ENCODE measurements at places on chromosomes 1 and 21.

DNA sequence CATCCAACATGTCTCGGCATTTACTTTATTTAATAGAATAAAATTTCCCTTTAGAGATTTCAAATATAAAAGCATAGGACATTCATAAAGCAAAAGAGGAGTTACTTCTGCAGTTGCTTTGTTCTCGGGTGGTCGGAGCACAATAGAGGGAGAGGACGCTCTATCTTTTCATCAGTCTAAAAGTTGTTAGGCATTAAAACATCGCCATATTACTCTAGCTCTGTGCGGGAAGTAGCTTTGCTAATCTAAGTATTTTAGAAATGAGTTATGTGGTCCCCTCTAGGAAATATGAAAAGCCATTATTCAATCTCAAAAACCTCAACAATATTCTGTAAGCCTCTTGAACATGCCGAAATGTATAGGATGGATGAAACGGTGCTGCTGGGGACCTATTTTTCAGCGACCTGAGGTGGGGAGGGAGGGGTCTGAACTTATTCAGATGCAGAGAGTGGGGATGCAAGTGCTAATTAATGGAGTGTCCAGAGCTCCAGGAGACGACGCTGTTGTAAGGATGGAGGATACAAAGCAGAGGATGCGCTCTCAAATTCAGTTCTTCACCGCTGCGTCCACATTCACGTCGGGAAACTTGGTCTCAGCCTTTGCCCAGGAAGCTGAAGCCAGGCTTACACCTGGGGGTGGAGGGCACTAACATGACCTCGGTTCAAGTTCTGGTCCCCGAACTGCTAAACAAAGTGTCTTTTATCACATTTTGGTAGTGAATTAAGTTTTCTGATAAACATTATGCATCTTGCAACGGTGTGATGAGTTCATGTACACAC, 6.3 kb downstream of the CDKN2C start:
- no peak for DNase-seq

DNA sequence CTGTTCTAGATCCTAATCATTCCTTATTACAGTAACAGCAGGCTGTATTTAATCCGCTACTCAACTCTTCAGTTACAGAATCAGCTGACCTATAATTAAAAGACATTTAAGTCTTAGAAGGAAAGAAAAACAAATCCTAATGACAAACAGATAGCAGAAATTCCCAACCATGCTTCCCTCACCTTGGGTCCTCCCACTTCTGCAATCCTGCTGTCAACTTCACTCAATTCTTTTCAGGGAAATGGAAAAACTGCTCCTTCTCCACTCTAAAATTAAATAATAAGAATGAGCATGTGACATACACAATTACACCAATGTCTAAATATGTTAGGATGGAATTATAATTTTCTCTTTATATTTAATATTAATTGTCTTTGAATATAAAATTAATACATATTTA, 182.6 kb upstream of the LYPLAL1 start:
- DNase-seq = no peak

DNA sequence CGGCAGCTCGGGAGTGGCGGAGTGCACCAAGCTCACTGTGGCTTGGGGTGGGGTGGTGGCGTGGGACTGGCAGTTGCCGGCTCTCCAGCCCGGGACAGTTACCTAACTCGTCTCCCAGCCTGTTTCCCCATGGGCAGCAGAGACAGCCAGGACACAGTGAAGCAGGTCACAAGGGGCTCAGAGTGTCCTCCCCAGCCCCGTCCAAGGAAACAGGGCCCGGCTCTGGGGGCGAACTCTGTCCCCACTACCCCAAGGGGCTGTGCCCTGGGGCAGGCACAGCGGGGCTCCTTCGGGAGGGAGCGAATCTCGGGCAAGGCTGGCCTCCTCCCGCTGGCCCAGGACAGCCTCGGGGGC, 759 bp downstream of the GPR157 start:
- DNase-seq = no peak

DNA sequence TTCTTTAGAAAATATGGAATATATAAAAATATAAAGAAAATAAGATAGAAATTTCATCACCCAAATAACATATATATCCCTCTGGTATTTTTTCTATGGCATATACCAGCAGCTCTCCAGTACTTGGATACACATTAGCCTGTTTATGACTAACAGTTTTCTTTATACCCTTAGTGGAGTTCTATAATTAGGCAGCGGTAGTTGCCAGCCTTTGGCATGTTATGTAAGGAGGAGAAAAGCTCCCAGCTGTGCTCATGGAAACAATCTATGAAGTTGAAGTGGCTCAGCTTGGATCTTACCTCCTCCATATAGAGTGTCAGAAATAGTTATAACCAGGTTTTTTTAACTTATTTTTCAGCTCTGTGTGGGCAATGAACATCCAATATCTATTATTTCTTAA, 1636.8 kb downstream of the AMY1C start:
- DNase-seq = no peak

DNA sequence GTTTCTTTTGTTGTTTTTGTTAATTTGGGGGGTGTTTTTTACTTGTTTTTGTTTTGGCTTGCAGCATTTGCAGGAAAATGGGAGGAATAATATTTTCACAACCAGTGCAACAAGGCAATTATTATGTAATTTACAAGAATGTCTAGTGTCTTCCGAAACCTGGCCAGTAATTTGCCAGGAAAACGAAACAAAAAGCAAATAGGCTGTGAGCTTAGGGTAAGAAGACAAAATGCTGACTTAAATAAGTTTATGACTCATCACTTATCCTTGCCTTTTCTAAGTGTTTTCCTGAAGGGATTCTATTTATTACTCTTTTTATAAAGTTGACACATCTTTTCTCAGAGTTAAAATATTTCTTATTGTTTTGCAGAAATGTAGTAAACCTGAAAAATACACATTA, 49.8 kb downstream of the KCNT2 start:
- no peak for DNase-seq

DNA sequence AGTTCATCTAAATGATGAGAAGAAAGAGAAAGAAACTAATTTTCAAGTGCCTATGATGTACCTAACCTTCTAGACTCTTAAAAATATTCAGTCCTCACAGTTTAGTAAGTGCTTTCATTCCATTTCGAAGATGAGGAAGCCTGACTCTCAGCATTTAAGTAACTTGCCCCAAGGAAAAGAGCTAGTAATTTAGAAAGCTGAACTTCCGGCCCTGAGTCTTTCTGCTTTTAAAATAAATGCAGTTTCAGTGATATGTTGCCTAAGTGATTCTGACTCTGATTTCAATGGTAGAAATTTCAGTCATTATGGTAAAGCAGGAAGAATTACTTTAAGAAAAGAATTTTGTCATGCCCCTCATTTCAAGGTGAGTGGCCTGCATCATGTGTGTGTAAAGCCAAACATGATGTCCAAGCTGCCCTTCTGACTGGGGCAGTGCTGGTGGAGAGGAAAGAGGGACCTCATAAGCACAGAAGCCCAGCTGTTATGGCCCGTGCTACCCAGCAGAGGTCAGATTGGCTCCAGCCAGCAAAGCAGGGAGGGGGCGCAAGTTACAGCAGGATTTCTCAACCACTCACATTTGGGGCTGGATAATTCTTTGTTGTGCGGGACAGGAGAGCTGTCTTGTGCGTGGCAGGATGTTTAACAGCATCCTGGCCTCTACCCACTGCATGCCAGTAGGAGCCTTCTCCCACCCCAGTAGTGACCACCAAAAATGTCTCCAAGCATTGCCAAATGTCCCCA, 10.7 kb downstream of the ATP1A4 start:
- DNase-seq = no peak

DNA sequence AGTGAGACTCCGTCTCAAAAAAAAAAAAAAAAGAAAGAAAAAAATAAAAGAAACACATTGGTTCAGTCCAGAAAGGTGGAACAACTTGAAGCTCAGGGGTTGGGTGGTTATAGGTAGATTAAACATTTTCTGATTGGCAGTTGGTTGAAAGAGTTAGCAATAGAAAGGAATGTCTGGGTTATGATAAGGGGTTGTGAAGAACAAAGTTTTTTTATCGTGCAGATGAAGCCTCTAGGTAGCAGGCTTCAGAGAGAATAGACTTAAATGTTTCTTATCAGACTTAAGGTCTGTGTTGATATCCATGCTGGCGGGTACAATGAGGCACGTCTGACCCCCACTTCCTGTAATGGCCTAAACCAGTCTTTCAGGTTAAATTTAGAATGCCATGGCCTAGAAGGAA, 45.0 kb upstream of the PDE9A start:
- no peak for DNase-seq

- DNase-seq = no peak
Observed at GRCh38 chr1:3320246-3321152, 134.0 kb upstream of the ARHGEF16 start.

GRCh38 chr1:239722035-239722434, 335.7 kb downstream of the CHRM3 start:
- no peak for DNase-seq

DNA sequence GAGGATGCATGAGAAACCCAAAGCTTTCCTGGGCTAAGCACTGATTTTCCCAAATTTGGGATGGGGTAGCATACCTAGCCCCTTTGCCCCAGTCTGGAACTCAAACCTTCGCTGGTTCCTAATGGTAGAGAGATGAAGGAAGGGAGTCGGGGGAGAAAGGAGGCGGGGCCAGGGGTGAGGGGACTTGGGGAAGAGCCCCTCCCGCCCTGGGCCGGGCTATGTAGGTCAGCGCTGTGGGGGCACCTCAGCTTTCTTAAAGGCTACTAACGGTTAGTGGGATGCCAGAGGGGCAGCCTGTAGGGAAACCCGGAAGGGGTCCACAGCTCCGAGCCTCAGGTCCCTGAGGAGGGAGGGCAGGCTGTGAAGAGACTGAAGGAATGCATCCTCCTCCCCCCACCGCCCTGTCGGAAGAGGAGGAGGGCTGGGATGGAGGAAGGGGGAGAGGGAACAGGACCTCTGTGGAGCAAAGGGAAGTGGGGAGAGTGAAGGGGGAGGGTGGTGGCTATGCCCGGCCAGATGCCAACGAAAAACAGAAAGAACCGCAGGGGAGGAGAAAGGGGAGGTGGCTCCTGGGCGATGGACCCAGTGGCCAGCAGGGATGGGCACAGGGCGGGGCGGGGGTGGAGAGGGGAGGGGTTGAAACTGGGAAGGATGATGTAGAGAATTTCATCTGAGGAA, 1.3 kb downstream of the CADM3 start:
- no peak for DNase-seq

GRCh38 chr21:30676737-30677136, 34.1 kb downstream of the KRTAP20-3 start:
- no peak for DNase-seq

DNA sequence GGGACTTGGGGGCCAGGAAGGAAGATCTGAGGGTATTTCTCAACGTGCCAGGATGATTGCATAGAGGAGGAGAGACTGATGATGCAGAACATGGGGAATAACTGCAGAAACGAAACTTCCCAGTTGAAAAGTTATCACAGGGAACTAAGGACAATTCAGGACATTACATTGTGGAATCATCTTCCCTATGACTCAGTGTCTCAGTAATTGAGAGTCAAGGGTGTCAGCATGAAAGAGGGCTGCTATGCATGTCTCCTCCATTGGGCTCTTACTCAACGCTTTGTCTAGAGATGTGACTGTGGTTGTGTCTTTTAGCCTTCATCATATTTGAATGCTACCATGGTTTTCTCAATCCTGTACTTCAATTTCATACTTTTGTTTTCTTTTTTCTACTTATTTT, 48.9 kb upstream of the PTGFR start:
- DNase-seq = no peak

- no peak for DNase-seq
Observed at GRCh38 chr1:198696211-198696610, 57.4 kb downstream of the PTPRC start.

DNA sequence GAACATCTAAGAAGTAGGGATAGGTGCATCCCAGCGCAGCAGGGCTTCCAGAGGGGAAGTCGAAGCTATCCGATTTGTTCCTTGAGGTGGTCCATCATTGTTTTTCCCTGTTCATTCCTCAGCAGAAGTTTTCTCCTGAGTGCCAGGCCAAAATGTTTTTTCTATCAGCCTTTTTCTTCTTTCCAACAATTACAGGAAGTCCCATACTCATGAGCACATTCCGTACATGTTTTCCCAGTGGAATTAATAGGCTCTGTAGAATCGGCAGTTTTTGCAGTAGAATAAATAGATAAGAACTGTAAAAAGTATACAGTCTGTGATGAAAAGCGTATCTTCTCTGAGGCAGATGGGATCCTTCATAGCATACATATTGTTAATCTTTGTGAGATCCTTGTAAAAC, 24.8 kb downstream of the CD101 start:
- DNase-seq = no peak

Measured in stimulated activated CD4-positive, alpha-beta T cell treated with anti-CD3 and anti-CD28 coated beads, TNF-alpha, amount 100 ng/mL, for 48 hours (primary cell).